ENCODE measurements at places on chromosomes 3 and 15. TPM values are rescaled to one million over a fixed set of nuclear protein-coding genes. Genes with fewer than 3 reads are reported as not detected.

GRCh38 chr3:195297446-195297845 lies 26.5 kb upstream of the XXYLT1 start:
- no peaks in the 10 kb centered on the region for H3K27me3 ChIP-seq
- no peaks in the 10 kb centered on the region for H3K36me3 ChIP-seq

Gene ST6GAL1
- 508 TPM for total RNA-seq

Gene TRPC1
- 2.5 TPM for total RNA-seq

GRCh38 chr15:93649691-93650235 lies 560.8 kb upstream of the RGMA start:
- no peaks in the 10 kb centered on the region for H3K36me3 ChIP-seq
- no peak for DNase-seq
- H3K27me3 ChIP-seq: no peaks in the 10 kb centered on the region
- H3K4me3 ChIP-seq: no peak overlapping the region

DNA sequence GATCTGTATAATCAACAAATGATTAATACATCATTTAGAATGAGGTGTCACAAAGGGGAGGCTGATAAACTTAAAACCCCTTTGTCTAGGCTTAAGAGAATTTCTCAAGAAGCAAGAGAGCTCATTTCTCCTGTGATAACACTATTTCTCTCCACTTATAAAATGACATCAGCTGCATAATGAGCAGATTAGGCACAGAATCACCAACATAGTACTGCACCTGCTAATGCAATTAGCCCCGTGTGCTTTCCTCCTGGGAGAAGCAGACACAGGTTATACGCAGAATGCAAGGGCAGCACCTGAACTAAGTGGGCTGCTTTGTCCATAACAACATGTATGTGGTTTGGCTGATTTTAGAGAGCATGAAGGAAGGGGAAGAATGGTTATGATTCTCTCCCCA lies 515.3 kb upstream of the CFAP20DC start:
- H3K36me3 ChIP-seq: no peaks in the 10 kb centered on the region
- H3K4me1 ChIP-seq: no peaks in the 10 kb centered on the region
- H3K4me3 ChIP-seq: no peak overlapping the region
- no peaks in the 10 kb centered on the region for H3K27me3 ChIP-seq
- no peak for DNase-seq

Data from right lobe of liver (tissue), 6 donors.